Left hindlimb (tissue), 1 donor: ENCODE measurements at places on chromosomes 6 and 20.
A peak's percentile ranks its signal among the peaks of the same experiment; 100 is the strongest.

GRCh38 chr6:158284007-158284875 lies 28.0 kb upstream of the TULP4 start:
- DNase-seq = peak; percentile 64

- no peak for DNase-seq
Measured at GRCh38 chr6:43455531-43456428, at the start of gene DLK2. Gene DLK2 (minus strand): TSS chr6:43455548. CDS start chr6:43454825, 723 bp downstream.

GRCh38 chr6:35582315-35582714 lies 69.6 kb upstream of the TULP1 start:
- no peak for DNase-seq

DNA sequence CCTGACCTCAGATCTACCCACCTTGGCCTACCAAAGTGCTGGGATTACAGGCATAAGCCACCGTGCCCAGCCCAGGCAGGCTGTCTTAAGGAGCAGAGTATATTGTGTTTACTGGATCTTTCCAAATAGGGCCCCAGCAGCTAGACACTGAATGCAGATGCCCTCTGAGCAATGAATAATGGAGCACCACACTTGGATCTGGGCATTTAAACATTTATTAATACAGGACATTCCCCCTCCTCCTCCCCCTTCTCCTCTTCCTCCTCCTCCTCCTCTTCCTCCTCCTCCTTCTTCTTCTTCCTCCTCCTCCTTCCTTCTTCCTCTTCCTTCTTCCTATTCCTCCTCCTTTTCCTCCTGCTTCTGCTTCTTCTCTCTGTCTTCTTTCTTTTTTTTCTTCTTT lies 34.2 kb downstream of the CD83 start:
- no peak for DNase-seq

GRCh38 chr20:57244221-57244585 lies 22.2 kb downstream of the BMP7 start:
- no peak for DNase-seq

DNA sequence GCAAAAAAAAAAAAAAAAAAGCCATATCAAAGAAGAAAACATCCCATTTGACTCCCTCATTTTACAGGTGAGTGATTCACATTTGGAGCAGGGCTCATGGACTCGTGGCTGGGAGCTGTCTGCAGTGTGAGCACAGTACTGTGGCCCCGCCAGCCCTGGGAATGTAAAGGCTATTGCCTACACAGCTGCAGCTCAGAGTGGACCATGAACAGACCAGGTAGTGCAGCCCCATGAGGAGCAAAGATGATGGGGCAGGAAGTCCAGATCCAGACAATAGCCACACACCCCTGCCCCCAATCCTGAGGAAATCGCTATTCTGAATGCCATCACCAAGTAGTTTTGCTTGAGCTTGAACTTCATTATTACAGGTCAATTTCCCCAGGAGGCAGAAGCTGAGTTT lies 55.4 kb downstream of the LINC00237 start:
- DNase-seq = no peak

DNA sequence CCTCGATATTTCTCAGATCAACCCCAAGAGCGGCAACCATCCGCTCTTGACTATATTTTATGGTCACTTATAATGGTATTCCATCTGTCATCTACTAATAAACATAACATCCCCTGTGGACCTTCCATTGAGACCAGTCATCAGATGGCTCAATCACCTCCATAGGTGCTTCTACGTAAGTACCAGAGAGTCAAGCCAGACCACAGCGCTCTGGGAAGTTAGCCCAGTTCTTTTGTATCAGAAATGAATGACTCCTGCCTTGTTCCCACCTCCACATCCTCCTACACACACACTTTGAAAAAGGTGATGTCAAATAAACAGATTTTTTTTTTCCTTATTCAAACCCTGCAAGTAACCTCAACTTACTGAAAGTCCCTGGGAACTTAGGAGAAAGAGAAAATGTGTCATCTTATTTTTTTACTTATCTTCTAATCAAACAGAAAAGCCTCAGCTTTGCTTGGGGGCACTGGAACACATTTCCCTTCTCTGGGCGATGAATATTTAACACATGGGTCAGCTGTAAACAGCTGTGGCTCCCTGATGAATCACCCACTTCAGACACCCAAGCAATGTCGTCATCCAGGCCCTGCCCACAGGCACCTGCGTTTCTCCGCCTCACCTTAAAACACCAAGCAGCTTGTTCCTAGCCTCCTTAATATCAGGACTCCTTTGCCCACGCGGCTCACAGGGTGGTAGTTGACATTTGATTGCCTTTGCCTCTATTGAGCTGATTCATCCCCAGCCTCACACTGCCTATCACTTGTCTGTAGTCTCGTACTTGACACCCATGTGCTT lies 121.4 kb upstream of the LY86 start:
- DNase-seq = no peak

GRCh38 chr6:81561071-81561564 lies 191.4 kb downstream of the TENT5A start:
- DNase-seq = no peak

DNA sequence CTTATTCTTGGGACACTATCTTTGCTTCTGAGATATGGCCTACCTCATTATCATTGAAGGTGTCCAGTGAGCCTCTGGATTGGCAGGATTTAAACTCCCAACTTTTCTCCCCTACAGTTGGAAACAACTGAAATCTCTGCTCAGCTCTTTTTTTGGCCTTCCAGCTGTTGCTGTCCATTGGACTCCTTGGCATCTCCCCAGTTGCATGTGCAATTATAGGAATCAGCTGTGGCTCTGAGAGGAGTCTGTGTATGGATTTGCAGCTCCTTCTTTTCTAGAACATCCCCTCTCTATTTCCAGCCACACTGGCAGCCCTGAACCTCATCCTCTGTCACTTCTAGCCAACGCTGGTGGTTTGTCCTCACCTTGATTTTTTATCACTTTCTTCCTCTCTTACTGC lies 21.2 kb downstream of the RAB22A start:
- DNase-seq = peak; percentile 71

DNA sequence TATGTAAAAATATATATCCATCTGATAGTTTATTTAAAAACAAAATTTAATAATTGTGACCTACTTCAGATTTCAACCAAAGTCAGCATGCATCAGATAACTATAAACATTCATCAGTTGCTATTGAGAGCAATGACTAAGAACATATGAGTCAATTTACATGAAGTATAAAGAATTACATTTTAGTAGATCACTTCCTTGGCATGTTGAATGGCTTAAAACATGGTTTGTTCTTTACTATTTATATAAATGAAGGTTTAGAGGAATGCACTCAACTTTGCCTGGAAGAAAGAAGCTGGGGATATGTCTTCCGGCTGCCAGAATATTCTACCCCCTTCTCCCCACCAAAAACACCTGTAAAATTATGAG lies 6.4 kb upstream of the FAM217A start:
- no peak for DNase-seq

DNA sequence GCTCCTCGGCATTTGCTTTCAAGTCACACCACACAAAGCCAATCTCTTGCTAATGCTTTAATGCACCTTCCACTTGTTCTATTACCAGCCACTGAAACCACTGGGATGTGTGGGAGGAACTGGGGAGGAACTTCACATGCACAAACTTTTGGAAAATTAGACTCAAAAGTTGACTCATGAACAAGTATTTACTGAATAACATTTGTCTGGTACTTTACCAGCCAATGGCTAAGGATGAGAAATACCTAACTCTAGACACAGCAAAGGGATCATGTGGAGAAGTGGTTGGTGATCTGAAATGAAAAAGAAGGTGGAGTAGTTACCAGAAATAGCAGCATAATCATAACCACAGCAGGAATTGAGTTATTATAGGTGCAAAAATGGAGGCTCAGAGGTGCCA lies 554.0 kb upstream of the NOX3 start:
- no peak for DNase-seq

- no peak for DNase-seq
Measured at GRCh38 chr20:23623666-23624323, 14.0 kb downstream of the CST3 start.

DNA sequence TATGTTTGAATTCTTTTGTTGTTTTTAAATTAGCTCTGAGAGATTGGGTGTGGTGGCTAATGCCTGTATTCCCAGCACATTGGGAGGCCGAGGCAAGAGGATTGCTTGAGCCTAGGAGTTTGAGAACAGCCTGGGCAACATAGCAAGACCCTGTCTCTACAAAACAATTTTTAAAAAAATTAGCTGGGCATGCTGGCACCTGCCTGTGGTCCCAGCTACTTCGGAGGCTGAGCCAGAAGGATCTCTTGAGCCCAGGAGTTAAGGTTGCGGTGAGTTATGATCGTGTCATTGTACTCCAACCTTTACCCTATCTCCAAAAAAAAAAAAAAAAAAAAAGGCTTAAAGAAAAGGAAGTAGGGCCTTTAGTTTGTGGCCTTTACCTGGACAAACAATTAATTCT lies 22.9 kb downstream of the DHX35 start:
- DNase-seq = no peak

GRCh38 chr6:24273096-24273870 lies 84.6 kb downstream of the DCDC2 start:
- no peak for DNase-seq

- DNase-seq = no peak
Measured at GRCh38 chr20:55538261-55538908, 466.9 kb downstream of the CBLN4 start.

DNA sequence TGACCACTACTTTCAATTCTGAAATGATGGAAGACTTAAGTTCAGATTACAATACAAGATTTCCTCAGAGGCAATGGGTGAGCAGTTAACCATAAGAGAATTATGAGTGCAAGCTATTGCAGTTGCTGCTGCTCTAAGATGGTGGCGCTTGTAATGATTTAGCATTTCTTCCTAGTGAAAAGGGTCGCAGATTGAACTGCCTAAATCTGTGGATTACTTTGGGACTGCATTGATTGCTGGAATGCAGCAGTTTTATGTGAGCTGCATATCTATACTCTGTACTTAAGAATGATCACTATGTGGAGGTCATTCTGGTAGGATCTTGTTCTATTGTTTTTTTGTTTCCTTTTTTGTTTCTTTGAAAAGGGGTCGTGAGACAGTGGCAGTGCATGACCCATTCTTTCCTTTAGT lies 5.3 kb downstream of the SCAF8 start:
- no peak for DNase-seq

- DNase-seq = no peak
Measured at GRCh38 chr6:81985191-81985590, 232.7 kb upstream of the TENT5A start.

DNA sequence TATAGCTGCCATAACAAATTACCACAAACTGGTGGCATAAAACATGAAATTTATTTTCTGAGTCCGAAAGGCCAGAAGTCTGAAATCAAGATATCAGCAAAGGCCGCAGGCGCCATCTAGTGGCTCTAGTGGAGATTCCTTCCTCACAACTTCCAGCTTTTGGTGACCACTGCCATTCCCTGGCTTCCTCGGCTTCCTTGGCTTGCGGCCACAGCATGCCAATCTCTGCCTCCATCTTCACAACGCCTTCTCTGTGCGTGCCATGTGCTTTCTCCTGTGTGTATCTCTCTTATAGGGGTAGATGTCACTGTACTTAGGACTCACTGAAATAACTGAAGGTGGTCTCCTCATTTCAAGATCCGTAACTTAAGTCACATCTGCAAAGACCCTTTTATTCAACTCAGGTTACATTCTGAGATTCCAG lies 5.4 kb upstream of the PLAGL1 start:
- DNase-seq = peak; percentile 81

DNA sequence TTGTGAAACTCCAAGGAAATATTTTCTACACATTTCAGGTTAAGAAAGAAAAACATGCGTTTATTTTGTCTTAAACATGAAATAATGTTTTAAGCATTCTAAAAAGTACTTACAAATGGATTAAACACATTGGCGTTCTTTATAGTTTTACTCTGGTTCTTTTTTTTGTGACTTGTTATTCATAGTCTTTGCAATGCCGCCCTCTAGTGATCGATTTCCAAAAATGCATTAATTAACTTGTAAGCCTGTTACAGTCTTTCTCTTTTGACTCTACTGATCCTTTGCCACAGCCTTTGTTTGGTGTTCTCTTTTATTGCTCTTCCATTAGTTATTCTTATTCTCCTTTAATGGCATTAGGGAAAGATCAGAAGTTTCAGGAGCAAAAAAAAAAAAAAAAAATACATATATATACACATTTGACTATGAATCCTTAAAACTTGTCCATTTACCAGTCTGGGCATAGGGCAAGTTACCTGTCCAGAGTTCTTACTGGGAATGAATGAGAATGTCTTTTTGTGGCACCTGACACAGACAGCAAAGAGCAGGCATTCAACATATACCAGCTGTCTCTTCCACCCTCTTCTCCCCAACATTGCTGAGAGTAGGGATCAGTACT lies 59.9 kb downstream of the MACROD2 start:
- DNase-seq = no peak

DNA sequence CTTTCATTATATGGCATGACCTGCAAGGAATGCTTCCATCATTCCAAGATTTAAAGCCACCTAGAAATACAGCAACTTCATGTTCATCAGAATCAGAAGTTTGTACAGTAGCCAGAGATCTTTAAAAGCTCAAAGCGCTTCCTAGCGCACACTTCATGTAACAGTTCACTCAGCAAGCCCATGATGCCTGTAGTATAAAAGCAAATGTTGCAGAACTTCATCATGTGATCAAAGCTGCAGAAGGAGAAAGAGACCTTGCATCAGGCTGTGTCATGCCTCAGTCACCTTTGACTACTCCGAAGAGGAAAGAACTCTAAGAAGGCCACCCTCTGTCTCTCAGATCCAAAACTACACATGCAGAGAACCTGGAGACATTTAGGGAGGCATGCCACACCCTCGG lies 78.5 kb downstream of the AGPAT4 start:
- DNase-seq = no peak

DNA sequence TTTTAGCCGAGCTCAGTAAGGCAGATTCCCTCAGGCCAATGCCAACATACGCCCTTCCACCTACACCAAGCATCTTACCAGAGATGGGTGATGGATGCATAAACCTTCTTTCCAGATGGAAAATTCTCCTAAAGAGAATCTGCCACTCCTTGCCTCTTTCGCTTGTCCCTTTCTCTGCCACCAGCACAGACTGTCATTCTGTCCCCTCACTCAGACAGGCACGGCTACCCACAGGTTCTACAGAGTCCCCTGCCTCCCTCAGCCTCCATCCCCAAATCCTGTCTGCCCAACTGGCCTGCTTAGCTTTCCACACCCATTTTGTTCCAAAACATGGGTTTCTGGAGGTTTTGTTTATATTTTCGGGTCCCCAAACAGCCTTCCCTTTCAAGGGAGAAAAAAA lies 12.7 kb upstream of the FOXF2 start:
- no peak for DNase-seq

- DNase-seq = no peak
Measured at GRCh38 chr20:51579137-51579536, 36.6 kb upstream of the NFATC2 start.
